Stimulated activated CD4-positive, alpha-beta T cell treated with anti-CD3 and anti-CD28 coated beads, Interleukin-2, amount 100 ng/mL, for 24 hours (primary cell): ENCODE measurements at places on chromosomes 6 and 20.

DNA sequence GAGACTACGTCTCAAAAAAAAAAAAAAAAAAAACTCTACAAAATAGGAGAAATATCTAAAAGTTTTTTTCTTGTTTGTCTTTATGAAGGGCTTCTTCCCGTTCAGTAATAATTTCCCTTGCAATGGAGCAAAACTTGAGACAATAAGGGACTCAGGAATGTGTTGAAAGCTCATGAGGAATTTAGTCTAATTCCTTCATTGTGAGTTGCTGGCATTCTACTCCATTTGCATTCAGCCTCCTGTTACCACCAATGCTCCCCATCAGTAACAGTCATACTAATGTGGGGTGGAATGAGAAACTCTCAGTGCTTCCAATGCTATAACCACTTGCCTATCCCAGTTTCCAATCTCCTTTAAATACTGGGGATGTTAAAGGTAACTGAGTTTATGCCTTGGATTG lies 576.7 kb upstream of the AGPAT4 start:
- DNase-seq, result no peak

DNA sequence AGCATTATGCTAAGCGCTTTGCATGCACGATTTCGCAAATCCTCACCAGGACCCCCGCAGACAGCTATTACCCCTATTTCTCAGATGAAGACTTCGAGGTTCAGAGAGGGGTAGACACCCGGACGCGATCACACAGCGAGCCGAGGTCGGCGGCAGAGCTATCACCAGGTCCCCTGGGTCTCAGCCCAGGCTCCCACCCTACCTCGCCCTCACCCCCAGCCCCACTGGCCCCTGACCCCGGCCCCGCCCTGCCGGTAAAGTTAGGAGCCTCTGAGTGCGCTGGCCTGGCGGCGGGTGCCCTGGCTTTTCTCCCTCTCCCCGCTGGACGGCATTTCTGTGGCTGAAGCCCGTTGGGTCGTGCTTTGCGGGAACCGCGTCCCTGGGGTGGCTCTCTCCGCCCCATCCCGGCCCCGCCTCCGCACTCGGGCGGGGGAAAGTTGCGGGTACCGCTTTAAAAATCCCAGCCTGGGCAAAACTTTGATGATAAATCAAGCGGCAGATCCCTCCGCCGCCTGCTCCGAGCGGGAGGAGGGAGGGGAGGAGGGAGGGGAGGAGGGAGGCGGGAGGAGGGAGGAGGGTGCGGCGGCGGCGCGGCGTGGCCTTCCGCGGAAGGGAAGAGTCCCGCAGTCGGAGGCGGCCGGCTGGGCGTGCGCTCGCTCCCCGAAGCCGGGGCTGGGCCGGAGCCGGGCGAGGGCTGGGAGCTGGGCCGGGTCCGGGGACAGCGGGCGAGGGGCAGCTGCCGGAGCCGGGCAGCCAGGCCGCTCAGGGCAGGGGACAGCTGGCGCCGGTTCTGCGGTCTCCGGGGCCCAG lies at the start of gene VSTM2L:
Gene VSTM2L, plus strand, starts transcription at position 624 of the 810 bp plus-strand sequence. CDS start 224 bp downstream, outside the sequence.
- peak; percentile 28 for DNase-seq

GRCh38 chr20:38811769-38812168 lies 6.3 kb downstream of the PPP1R16B start:
- DNase-seq, result no peak

DNA sequence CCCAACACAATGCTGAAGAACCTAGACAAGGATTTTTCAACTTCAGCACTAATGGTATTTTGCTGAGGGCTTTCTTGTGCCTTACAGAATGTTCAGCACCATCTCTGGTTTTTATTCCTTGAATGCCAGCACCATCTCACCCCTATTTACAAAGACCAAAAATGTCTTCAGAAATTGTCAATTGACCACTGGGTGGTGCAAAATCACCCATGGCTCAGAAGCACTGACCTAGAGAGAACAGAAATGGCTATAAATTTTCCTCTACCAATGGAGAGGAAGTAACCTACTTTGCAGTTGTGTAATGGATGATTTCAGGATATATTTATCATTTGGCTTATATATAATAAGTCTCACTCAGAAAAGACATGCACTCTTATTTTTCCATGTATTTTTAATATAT lies 431.0 kb upstream of the IRAK1BP1 start:
- no peak for DNase-seq

DNA sequence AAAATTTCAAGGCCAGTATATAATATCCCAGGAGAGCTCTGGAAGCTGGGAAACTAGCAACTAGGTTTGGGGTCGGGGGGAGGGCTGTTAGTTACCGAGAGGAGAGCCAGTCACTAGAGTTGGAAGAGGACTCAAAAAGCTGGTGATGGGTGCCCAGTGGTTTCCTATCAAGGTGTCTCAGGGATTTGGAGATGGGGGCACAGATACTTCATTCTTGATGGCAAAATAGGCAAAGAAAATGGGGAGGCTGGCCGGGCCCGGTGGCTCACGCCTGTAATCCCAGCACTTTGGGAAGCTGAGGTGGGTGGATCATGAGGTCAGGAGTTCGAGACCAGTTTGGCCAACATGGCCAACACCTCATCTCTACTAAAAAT lies 805 bp downstream of the PHF1 start:
- DNase-seq, result no peak

GRCh38 chr6:81262656-81263055 lies 489.8 kb downstream of the TENT5A start:
- no peak for DNase-seq

- DNase-seq, result no peak
Measured at GRCh38 chr6:19755181-19755580, 82.0 kb upstream of the ID4 start.

GRCh38 chr6:105485456-105485855 lies 82.6 kb upstream of the PREP start:
- no peak for DNase-seq

GRCh38 chr20:49593466-49594142 lies 25.7 kb upstream of the PTGIS start:
- peak; percentile 47 for DNase-seq

GRCh38 chr6:2658788-2659187 lies 91.9 kb downstream of the MYLK4 start:
- no peak for DNase-seq

DNA sequence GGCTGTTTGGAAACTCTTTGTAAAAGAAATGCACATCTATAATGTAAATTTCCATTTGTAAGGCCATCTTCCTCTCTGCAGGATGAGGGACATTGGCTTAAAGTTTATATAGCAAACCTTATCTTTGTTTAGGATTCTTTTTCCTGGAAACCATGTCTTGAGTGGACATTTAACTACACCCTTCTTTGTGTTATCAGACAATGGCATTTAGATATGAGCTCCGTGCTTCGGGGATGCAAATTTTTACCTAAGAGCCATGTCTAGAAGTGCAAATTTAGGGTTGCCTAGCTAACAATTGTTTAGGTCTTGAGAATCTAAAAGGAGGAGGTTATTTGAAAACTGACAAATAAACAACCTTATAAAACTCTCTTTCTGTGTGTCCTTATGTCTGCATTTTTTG lies 623.8 kb downstream of the MMUT start:
- DNase-seq, result no peak

GRCh38 chr6:53673162-53673727 lies 7.7 kb upstream of the KLHL31 start:
- no peak for DNase-seq

DNA sequence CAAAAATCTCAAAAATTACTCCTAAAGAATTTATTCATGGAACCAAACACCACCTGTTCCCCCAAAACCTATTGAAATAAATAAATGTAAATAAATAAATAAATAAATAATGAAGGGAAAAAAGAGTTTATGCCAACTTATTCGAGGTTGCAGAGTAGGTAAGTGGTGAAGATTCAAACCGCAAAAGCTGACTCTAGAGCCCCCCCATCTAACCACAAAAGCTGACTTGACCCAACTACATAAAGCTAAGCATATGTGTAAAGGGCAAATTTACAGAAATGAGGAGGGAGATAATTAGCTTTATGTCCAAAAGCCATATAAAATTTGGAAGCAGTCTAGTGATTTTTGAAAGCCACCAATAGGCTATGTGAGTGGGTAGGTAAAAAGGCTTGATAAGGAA lies 486.9 kb downstream of the PKHD1 start:
- no peak for DNase-seq

- no peak for DNase-seq
Measured at GRCh38 chr6:113363048-113363798, 493.9 kb upstream of the MARCKS start.

DNA sequence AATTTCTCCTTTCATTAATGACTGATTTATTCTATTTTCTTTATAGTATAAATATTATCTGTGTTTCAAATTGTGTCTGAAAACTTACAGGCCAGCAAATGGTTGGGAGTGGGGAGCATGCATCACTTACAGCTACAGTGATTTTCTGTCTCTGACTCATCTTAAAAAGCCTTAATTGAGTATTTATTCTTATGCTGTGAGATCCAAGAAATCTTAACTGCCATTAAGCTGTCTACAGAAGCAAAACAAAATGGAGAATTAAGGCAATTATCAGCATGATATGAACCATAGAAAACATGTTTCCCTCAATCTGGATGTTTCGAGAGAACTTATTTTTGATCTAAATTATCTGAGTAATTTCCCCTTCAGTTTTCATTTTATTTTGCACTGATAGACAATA lies 831.2 kb downstream of the KIF16B start:
- no peak for DNase-seq

DNA sequence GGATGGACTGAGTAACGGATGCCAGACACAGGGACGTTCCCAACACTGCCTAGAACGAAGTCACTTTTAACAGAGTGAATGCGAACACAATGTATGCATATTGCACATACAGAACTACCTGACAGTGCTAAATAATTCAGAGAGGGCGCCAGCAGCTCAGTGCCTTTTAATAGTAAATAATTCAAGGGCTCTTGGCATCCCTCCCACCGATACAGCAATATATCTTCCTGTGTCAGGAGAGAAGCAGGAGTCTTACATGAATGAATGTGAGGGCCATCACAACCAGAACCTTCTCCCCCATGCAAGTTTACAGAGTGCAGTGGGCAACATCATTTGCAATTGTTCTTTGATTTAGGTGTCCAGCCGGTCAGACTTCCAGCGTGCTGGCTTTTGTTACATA lies 88.4 kb upstream of the KCNG1 start:
- no peak for DNase-seq

- no peak for DNase-seq
Measured at GRCh38 chr20:60629206-60629605, 622.9 kb upstream of the CDH4 start.

DNA sequence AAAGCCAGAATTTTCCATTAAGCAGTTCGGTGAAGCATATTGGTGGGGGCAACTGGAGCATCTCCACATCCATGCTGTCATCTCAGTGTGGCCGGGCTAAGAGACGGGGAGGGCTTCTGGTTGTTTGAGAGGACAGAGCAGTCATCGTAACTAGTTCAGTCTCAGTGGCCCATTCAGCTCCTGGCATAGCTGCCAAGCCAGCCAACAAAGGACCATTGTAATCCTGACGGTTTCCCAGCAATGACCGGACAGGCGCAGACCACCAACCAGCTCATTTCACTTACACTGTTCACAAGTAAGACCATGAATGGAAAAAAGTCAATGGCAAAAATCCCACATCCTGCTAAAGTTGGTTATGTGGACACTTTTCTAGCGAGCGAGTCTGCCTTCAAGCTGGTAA lies 14.9 kb upstream of the HDDC2 start:
- DNase-seq, result no peak

DNA sequence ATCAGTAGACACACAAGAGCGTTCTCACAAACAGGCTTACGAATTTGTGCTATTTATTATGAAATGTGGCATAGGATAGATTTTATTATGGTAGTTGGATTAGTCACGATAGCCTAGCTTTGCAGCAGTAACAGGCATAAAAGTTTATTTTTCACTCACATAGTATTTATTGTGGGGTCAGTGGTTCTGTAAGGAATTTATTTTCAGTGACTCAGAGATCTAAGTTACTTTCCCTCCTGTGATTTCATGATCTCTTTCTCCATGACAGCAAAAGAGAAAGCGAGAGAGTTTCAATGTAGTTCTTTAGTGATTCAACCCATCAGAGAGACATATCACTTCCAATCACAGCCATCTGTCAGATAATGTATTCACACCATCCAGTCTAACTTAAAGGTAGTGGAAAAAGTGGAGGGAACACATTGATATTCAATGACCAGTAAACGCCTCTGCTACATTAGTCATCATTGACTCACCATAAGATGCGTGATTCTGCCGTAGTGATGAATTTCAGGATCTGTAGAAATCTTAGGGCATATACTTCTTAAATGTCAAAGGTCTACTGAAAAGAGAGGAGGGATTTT lies 605.5 kb downstream of the HDGFL1 start:
- DNase-seq, result no peak

DNA sequence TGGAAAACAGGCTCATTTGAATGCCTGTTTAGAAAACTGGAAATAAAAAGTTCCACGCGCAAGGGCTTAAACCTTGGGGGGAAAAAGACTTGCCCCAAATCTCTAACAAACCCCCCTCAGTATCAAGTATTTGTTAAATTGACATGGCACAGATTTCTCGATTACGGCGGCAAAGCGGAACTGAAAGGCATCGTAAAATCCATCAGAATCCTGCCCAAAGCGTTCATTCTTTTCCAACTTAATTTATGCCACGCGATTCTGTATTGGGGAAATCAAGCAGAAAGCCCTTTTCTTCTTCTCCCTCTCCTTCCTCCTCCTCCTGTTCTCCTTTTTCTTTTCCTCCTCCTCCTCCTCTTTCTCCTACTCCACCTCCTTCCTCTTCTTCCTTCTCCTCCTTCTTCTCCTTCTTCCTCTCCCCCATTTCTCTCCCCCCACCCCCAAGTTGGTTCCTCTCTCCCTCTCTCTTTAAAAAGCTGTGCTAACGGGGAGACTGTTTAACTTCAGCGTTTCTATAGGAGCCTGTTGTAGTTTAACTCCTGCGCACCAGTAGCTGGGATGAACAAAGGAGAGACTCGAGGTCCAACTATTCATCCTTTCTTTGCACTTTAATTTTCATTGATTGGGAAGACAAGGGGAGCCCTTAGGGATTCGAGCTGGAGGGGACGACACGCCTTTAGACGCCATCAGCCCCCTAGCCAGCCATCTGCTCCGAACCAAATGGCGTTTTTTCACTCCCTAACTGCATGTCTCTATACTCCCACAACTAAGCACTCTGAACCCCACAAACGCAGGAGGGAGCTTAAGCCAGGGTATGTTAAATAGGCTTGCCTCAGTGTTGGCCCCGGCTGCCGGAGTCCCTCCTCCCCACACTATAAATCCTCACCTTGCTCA lies 2.7 kb upstream of the DLL1 start:
- no peak for DNase-seq

- no peak for DNase-seq
Measured at GRCh38 chr6:33744895-33745546, 1.7 kb downstream of the IP6K3 start.

GRCh38 chr6:135181333-135182070 lies 394 bp downstream of the MYB start:
- no peak for DNase-seq

DNA sequence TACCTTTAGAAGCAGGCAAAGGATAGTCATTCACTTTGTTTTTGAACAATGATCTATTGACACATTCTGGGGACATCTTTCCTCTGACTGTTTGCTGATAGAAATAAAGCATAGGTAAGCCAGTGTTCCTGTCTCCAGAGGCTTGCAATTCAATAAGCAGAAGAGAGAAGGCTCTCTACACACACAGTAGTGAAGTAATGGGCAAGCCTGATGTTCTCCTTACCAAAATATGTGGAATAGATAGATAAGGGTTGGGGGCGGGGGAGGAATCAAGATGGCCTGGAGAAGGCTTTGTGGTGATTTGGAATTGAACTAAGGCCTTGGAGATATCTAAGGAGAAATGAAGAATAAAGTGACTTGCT lies 27.3 kb downstream of the PAQR8 start:
- no peak for DNase-seq

- DNase-seq, result no peak
Measured at GRCh38 chr6:125312950-125313349, 11.2 kb upstream of the HDDC2 start.

GRCh38 chr20:63955281-63955826 lies 862 bp downstream of the UCKL1 start:
- peak; percentile 51 for DNase-seq
